ENCODE measurements at places on chromosomes 4 and X.

DNA sequence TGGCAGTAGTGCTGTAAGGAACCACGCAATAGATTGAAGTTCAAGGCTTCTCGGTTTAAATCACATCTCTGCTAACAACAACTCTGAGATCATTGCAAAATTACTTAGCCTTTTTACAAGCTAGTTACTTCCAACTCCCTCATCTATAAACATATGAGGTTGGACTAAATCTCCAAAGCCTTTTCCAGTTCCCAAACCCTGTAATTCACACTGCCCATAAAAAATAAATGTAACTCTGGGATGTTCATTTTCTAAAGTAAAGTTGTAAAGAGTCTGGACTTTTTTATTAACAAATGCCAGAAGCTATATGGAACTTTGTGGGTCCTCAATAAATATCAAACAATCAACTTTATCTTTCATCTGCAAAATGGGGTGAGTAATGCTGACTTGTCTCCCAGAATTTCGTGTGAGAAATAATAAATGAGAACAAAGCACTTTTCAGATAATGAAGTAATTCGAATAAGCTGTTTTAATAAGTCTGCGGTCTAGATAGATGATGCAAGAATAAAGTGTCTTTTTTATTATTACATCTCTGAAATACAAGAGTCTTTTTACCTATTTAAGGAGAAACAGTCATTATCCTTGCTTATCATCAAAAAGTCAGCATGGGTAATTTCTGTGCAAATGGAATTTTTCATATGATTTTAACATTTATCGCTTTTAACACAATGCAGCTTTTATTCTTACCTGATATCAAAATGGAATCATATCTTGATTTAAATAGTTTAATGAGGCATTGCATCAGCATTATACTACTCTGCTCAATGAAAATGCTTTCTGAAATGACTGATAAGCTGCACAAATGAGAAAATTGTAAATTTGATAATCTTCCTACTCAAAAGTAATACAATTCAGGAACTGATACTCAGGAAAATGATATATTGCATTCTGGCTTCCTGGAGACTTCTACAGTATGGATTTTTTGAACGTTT lies 252.6 kb downstream of the BANK1 start:
- DNase-seq, result no peak

- peak; percentile 37 for DNase-seq
Measured at GRCh38 chr4:32226204-32226603, 1506.0 kb downstream of the PCDH7 start.

- DNase-seq, result no peak
Measured at GRCh38 chrX:77975755-77976154, 6.3 kb upstream of the PGAM4 start.

- DNase-seq, result peak; percentile 36
Measured at GRCh38 chr4:141501395-141501794, 135.0 kb upstream of the IL15 start.

- no peak for DNase-seq
Measured at GRCh38 chr4:129645461-129645860, 549.5 kb downstream of the C4orf33 start.

DNA sequence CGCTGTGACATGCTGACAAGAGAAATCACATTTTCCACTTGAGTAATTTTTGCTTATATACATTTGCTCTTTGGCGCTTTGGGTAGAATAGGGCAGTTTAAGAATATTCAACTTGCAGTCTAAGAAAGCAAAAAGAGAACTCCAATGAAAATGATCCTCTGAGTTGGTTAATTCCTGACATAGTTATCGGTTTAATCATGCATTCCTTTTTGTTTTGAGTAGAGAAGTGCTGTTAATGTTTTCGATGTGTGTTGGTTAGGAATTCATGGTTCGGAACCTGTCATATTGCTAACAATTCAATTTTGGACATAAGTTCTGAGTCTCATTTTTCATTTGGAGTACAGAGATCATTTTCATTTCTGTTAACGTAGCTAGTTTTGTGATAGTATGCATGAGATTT lies 700.6 kb upstream of the PITX2 start:
- peak; percentile 31 for DNase-seq

DNA sequence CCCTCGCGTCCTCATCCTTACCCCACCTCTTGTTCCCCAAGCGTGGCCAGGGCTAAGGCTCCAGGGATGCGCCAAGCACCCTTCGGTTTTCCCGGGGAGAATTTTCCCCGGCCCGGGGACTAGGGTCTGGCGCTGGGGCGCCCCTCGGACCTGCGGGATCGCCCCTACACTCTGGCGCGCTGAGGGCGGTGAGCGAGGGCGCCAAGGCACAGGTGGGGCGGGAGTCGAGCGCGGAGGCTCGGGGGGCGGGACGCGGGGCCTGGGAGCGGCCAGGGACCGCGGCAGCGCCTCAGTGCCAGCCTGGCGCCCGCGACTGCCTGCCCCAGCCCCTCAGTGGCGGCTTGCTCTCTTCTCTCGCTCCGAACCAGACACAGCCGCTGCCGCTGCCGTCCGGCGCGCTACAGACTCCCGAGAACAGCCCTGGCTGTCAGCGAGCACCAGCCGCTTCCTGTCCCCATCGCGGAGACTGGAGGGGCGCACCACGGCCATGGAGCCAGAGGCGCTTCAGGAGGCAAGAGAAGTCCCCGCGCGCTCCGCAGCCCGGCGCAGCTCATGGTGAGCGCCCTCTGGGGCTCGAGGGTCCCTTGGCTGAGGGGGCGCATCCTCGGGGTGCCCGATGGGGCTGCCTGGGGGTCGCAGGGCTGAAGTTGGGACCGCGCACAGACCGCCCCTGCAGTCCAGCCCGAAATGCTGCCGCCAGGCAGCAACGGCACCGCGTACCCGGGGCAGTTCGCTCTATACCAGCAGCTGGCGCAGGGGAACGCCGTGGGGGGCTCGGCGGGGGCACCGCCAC lies at the start of gene DRD5:
DRD5 (plus strand) TSS at position 292 of the 793 bp plus-strand sequence; CDS start at position 688, 396 bp downstream.
- no peak for DNase-seq

- peak; percentile 76 for DNase-seq
Measured at GRCh38 chr4:37715889-37716402, 29.8 kb upstream of the RELL1 start.

- no peak for DNase-seq
Measured at GRCh38 chr4:165379678-165380064, 863 bp downstream of the CPE start.

DNA sequence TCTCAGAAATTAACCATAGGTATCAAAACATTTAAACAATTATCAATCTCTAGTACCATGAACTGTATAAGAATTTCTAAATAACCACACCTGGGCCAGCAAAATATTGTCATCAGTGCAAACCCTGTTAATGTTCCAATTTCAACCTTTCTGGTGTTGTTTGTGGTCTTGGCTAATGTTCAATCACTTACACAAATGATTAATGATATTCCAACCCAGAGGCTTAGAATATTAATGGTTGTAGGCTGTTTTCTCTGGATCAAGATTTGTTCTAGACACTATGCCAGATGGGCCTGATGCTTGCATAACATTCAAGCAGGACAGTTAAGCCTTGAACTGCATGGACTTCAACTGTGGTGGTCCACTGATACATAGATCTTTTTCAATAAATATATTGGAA lies 69.1 kb downstream of the HS3ST1 start:
- DNase-seq, result no peak

- DNase-seq, result no peak
Measured at GRCh38 chr4:80153874-80154544, 43.3 kb upstream of the PRDM8 start.

DNA sequence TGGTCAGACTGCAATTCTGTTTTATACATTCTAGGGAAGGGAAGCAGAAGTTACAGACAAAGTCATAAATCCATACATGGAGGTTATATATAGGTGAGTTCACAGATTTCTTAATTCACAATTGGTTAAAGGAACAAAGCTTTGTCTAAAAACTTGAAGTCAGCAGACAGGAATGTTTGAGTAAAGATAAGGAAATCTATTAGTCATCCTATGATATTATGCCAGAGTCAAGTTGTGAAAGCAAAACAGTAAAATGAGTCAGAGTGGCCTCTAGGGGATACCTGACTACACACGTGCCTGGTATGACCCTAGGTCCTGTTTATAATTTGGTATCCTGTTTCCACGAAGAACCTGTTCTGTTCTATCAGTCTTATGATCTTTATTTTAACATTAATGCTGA lies 31.5 kb downstream of the ACTRT1 start:
- no peak for DNase-seq
